Right cardiac atrium (tissue), 5 donors: ENCODE measurements at places on chromosomes 6 and 20. TPM values are rescaled to one million over a fixed set of nuclear protein-coding genes. Genes with fewer than 3 reads are reported as not detected.

- DNase-seq: no peak
Measured at GRCh38 chr6:169024047-169024660, 229.5 kb downstream of the THBS2 start.

Gene CALHM6
- 3.4 TPM for total RNA-seq

DNA sequence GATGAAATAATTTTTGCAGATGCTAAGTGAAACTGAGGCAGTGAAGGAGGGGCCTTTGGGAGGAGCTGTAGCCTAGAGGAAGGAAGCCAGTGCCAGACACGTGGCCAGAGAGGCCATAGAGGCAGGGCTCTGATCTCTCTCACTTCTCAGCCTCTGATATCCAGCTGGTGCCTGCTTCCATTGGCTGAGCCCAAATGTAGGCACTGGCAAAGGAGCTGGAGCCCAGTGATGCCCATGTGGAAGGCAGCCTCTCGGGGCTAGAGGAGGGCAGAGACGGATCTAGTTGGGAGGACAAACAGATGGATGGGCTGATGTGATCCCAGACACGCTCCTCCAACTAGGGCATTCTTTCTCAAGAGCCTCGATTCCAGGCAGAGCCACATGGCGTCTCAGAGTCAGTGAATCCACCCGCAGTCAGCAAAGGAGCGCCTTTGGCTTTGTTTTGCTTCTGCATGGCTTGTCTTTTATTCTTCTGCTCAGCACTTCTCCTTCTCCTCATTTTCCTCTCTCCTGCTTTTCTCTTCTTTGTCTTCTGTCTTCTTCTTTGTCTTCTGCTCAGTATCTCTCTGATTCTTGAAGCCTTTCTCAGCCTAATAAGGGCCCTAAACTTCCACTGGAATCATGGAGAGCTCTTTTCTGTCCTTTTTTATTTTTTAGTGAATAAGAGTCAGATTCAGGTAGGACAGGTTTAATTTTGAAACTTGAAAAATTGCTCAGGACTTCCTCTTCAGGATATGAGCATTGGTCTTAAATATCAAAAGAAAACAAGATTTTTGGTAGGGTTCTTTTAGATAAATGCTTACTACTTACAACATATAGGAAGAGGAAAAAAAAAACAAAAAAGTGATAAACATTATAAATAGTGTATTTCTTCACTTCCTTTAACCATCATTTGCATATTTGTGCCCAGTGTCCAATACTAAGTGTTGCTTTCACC, 41.8 kb downstream of the CYP24A1 start:
- DNase-seq: no peak

- DNase-seq: no peak
Measured at GRCh38 chr6:137982418-137983189, 115.5 kb downstream of the TNFAIP3 start.

Gene KLHDC3
- 118 TPM for total RNA-seq

Gene MACROD2
- 2.4 TPM for total RNA-seq

Gene BANF2
- total RNA-seq: not detected

- no peak for DNase-seq
Measured at GRCh38 chr6:35428421-35429149, 23.6 kb upstream of the FANCE start.

DNA sequence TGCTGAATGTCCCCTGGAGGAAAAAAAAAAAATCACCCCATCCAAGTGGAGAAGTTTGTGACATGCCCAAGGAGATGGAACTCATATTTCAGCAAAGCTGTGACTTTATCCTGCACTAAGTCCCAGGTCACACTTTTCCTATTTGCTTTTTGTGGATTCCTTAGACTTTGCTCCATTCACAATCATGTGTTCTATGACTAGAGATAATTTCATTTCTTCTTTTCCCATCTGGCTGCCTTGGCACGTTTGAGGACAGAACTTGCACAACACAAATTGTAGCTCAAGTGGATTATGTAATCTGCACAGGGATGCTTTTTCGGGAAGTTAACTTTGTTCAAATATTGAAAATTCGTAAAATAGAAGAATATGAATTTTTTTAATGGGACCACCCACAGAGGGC, 100.7 kb upstream of the PTPN1 start:
- DNase-seq: peak; percentile 37

GRCh38 chr6:116564921-116565872, 6.1 kb upstream of the RWDD1 start:
- peak; percentile 72 for DNase-seq

Gene TPD52L1
- total RNA-seq: 21.4 TPM

Gene SLC24A3
- total RNA-seq: 1.1 TPM

Gene OTOR
- not detected for total RNA-seq

GRCh38 chr6:3239110-3239830, 11.8 kb upstream of the TUBB2B start:
- DNase-seq: no peak

DNA sequence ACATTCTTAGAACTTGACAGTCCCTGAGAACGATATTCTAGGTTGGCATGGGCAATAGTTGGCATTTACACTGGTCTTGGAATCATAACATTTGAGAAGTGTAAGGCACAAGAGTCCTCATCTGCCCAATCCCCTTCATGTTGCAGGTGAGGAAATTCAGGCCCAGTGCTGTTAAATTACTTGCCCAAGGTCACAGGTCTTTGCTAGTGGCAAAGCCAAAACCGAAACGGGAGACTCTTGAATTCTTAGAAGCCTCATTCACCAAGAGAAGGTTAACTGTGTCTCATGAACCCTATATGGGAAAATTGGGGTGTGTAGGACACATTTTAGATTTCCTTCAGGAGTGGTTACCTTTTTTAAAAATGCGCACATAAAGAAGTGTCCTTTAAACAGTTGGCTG, 7.2 kb downstream of the E2F3 start:
- no peak for DNase-seq
